Cardiac muscle cell (in vitro differentiated cells and primary cell): ENCODE measurements at places on chromosomes 11 and 22. TPM values are rescaled to one million over a fixed set of nuclear protein-coding genes. Genes with fewer than 3 reads are reported as not detected.

RASD2 gene
- 1.1 and 1.2 TPM in 2 replicates for total RNA-seq

SCO2 gene
- 4.1 TPM in 1 of 2 replicates, not detected in the other for total RNA-seq

HEPACAM gene
- total RNA-seq: 0.04 and 0.12 TPM in 2 replicates

INS gene
- not detected in 2 replicates for total RNA-seq

OR2AT4 gene
- not detected in 2 replicates for total RNA-seq

ASPHD2 gene
- total RNA-seq: 1.8 and 3.0 TPM in 2 replicates

NXPE2 gene
- 0.18 and 0.48 TPM in 2 replicates for total RNA-seq

KRTAP5-2 gene
- total RNA-seq: not detected in 2 replicates

ANGPTL5 gene
- total RNA-seq: not detected in 2 replicates

SUSD2 gene
- total RNA-seq: 2.2 and 2.6 TPM in 2 replicates

MS4A7 gene
- total RNA-seq: not detected in 2 replicates

ARHGEF17 gene
- total RNA-seq: 37.2 and 60.3 TPM in 2 replicates

GRIA4 gene
- total RNA-seq: 14.8 and 36.6 TPM in 2 replicates
